Activated T-cell treated with anti-CD3 and anti-CD28 coated beads, Interleukin-2, amount 50 U/mL, for 72 hours (primary cell): ENCODE measurements at places on chromosomes 4 and X. TPM values are rescaled to one million over a fixed set of nuclear protein-coding genes. Genes with fewer than 3 reads are reported as not detected.

Gene TASL
- total RNA-seq: 2.6 TPM

Gene ASMT
- total RNA-seq: 0.70 TPM

Gene TLR10
- 0.12 TPM for total RNA-seq

Gene YIPF7
- not detected for total RNA-seq

Gene GC
- not detected for total RNA-seq

Gene KDM6A
- 51.0 TPM for total RNA-seq

Gene SCML2
- total RNA-seq: 3.0 TPM

GRCh38 chrX:134377537-134377936, 82.4 kb upstream of the HPRT1 start:
- H3K4me1 ChIP-seq: peaks cover 14% of the 10 kb centered on the region
- DNase-seq: peak; percentile 32
- H3K4me3 ChIP-seq: no peak overlapping the region

- peaks cover 2% of the 10 kb centered on the region for H3K36me3 ChIP-seq
- H3K4me1 ChIP-seq: no peaks in the 10 kb centered on the region
- no peaks in the 10 kb centered on the region for H3K27me3 ChIP-seq
- H3K27ac ChIP-seq: no peak overlapping the region
- no peak overlapping the region for H3K4me3 ChIP-seq
- DNase-seq: no peak
Observed at GRCh38 chr4:187826725-187827124, 168.8 kb upstream of the ZFP42 start.

GRCh38 chr4:37995299-37995821, 35.2 kb downstream of the PTTG2 start:
- H3K27me3 ChIP-seq: no peaks in the 10 kb centered on the region
- H3K27ac ChIP-seq: no peak overlapping the region
- H3K4me1 ChIP-seq: peaks cover 36% of the 10 kb centered on the region
- no peaks in the 10 kb centered on the region for H3K36me3 ChIP-seq
- no peak for DNase-seq
- no peak overlapping the region for H3K4me3 ChIP-seq

DNA sequence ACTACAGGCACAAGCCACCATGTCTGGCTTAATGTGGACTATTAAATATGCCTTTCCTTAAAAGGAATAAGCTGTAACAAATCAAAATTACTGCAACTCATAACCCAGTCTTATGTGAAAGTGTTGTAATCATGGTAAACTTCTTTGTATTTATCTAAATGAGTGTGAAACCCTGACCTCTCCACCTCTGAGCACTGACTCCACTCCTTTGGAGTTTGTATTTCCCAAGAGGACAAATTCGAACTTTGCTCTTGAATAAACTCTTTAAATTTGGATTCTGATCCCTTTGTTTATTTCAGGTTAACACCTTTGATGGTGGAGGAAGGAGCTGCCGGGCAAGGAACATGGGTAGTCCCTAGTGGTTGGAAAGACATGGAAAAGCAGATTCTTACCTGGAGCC, 48.3 kb upstream of the FAM9A start:
- no peaks in the 10 kb centered on the region for H3K36me3 ChIP-seq
- H3K27me3 ChIP-seq: peaks cover 36% of the 10 kb centered on the region
- no peak overlapping the region for H3K4me3 ChIP-seq
- H3K4me1 ChIP-seq: no peaks in the 10 kb centered on the region
- H3K27ac ChIP-seq: no peak overlapping the region
- DNase-seq: no peak

- H3K27ac ChIP-seq: no peak overlapping the region
- no peaks in the 10 kb centered on the region for H3K4me1 ChIP-seq
- no peak for DNase-seq
- no peaks in the 10 kb centered on the region for H3K36me3 ChIP-seq
- peaks cover 36% of the 10 kb centered on the region for H3K27me3 ChIP-seq
Observed at GRCh38 chrX:115642311-115642710, 81.3 kb downstream of the PLS3 start.

GRCh38 chr4:153530284-153530999, 64.3 kb downstream of the TMEM131L start:
- H3K27ac ChIP-seq: peak overlapping the region; percentile 100
- DNase-seq: peak; percentile 34
- peak overlapping the region; percentile 97 for H3K4me3 ChIP-seq
- no peaks in the 10 kb centered on the region for H3K27me3 ChIP-seq
- H3K4me1 ChIP-seq: peaks cover 99% of the 10 kb centered on the region

DNA sequence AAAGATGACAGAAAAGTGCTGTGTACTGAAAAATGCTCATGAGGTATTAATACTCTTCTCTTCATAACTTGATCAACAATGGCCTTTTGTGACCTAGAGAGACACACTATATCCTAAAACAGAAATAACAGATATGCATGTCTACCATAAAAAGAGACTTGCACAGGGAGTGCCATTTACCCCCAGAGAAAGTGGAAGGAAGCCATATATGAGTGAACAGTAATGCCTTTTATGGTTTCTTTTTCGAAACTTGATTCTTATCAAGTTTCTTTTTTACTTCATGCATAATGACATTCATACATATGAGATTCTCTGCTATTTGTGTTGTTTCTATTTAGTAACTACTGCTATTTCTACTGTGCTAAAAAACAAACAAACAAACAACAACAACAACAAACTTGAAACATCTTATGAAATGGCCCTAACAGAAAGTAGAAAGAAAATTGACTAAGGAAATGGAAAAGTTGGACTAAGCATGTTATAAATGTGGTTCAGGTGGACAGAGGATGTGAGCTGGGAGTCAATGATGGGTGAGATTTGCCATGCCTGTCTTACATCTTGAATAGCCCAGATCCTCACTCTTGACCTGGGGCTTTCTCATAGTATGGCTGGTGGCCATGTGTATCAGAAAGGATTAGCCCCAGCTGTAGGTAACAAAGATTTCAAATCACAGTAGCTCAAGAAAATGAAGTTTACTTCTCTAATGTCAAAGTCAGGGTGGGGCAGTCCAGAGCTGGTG, 43.8 kb downstream of the GEMIN8 start:
- no peak overlapping the region for H3K27ac ChIP-seq
- H3K4me1 ChIP-seq: peaks cover 13% of the 10 kb centered on the region
- peaks cover 51% of the 10 kb centered on the region for H3K27me3 ChIP-seq

GRCh38 chrX:3712051-3712869, 1.2 kb downstream of the PRKX start:
- no peaks in the 10 kb centered on the region for H3K27me3 ChIP-seq
- DNase-seq: no peak

- H3K36me3 ChIP-seq: peaks cover 9% of the 10 kb centered on the region
- peaks cover 43% of the 10 kb centered on the region for H3K4me1 ChIP-seq
- H3K4me3 ChIP-seq: peak overlapping the region; percentile 99
- no peaks in the 10 kb centered on the region for H3K27me3 ChIP-seq
Observed at GRCh38 chr4:1291091-1291490, 1.4 kb downstream of the MAEA start.

DNA sequence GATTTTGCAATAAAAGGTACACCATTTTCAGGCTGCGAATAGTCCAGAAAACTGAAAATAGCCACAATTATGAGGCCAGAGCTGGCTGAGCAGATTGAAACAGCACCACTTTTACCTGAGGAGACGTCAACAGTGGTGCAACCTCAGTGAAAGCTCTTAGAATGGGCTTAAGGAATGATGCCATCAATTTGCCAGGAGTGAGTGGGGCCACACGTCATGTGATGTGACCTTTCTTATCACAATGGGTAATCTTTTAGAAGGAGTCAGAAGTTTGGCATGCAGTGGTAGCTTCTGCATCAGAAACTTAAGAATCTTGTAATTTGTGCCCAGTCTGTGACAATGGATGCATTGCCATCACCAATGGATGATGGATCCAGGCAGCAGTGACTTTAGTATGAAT, 27.6 kb downstream of the ZNF81 start:
- no peak overlapping the region for H3K4me3 ChIP-seq
- no peak for DNase-seq

DNA sequence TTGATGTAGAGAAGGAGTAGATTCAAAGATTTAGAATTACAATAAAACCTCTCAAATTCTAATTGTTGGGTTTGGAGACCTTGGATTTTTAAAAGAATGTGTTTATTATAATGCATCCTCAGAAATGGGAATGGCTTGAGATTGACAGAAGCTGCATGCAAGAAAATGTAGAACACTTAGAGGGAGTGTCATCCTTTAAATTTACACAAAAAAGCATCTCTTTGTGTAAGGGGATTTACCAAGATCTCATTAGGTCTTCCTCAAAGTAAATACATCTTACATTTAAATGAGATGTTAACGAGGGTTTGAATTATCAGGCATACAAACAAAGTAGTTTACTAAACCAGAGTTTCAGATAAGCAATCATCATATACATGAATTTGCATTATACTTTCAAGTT, 615.0 kb downstream of the FAM133A start:
- DNase-seq: no peak
- H3K36me3 ChIP-seq: no peaks in the 10 kb centered on the region
- no peak overlapping the region for H3K4me3 ChIP-seq

DNA sequence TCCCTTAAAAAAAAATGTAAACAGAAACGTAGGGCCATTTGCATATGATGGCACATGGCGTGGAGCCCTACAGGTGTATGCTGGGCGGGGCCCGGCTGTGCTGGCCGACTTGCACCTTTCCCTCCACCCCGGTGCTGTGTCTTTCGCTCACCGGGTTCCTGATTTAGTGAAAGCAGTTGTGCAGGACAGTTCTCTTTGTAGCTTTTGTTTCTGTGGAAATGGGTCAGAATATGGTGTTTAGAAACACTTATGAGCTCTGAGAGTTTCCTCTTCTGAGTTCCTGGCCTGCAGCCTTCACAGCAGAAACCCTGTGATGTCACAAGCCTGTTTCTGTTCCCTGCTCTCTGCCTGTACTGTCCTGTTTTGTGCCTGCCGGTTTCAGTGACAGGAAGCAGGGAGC, 22.5 kb upstream of the MSANTD1 start:
- H3K27me3 ChIP-seq: no peaks in the 10 kb centered on the region
- DNase-seq: no peak
- peaks cover 3% of the 10 kb centered on the region for H3K4me1 ChIP-seq
- H3K4me3 ChIP-seq: no peak overlapping the region
